ENCODE measurements at places on chromosomes 1 and 21.

- no peak for DNase-seq
Observed at GRCh38 chr1:107653005-107653404, 312.0 kb downstream of the VAV3 start.

- DNase-seq, result no peak
Observed at GRCh38 chr1:162161916-162162550, 92.5 kb downstream of the NOS1AP start.

GRCh38 chr1:189431447-189431846, 1046.2 kb downstream of the BRINP3 start:
- no peak for DNase-seq

- no peak for DNase-seq
Observed at GRCh38 chr1:116015679-116016078, 39.4 kb downstream of the SLC22A15 start.

GRCh38 chr1:62209931-62210595, 15.4 kb downstream of the L1TD1 start:
- DNase-seq, result peak; percentile 71

GRCh38 chr21:26686278-26686677, 113.2 kb upstream of the CYYR1 start:
- DNase-seq, result peak; percentile 73

DNA sequence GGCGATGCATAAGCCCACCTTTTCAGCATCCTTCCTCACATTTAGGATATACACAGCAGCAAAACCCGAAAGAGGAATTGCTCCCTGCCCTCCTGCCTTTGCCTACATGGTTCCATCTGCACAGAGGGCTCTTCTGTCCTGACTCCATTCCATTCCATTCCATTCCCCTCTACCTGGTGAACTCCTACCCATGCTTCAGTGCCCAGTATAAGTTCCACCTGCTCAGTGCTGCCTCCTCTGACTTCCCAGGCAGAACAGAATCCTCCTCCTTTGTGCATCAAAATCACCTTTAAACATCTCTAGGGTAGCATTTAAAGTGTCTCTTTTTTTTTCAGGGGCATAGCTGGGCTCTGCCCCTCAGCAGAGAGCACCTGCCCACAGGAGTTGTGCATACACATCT, 112.9 kb downstream of the PCNX2 start:
- no peak for DNase-seq

DNA sequence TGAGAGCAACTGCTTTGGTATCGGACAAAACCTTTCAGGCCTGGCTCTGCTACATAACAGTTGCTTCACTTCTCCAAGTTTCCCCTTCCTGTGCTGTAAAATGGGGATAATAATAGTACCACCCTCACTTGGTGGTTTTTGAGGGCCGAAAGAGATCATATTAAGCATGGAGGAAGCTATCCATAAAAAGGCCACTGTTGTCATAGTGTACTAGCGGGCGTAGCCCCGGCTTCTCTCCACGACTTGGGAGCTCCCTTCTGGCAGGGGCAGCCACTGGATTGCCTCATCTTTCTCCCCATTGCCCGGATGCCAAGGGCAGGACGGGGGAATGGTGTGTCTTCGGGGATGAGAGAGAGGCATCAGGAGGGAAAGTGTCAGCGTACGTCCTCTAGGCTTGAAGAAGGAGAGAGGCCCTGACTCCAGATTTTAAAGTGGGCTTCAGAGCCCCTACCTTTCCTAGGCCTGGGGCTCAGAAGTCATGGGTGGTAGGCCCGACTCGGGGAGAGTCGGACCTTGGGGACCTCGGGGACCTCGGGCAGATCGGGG, 548 bp upstream of the MFSD2A start:
- DNase-seq, result no peak

DNA sequence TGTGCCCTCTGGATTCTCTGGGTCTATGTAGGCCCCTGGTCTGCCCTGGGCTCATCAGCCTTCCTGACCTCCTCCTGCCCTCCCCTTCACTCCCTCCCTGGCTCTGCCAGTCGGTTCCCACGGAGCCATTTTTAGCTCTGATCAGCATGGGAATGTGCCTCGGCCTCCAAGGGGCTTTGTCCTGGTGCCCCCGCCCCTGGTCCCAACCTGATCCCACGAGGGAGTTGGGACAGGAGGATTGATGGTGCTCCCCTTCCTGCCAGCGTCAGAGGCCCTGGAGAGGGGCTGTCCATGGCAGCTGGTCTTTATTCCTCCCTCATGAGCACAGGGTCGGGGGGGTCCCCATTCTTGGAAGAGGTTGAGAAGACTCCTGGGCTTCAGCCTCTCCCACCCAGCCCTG, 24.9 kb downstream of the ETNK2 start:
- DNase-seq, result no peak

DNA sequence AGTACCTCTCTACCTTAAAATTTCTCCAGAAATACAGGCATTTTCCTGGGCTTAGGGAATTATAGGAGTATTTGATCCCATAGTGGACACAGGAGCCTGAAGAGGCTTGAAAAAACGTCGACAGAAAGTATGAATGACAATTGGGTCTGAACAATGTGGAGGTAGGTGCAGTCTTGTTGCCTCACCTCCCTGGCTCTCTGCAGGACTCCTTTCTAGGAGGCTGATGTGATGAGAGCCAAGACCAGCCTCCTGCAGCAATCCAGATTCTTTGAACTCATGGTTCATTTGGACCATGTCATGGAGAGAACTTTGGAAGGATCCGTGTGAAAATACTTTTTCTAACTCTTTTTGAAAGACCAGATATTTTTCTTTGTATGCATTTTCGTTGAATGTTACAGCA, 50.5 kb upstream of the MTF2 start:
- DNase-seq, result no peak

DNA sequence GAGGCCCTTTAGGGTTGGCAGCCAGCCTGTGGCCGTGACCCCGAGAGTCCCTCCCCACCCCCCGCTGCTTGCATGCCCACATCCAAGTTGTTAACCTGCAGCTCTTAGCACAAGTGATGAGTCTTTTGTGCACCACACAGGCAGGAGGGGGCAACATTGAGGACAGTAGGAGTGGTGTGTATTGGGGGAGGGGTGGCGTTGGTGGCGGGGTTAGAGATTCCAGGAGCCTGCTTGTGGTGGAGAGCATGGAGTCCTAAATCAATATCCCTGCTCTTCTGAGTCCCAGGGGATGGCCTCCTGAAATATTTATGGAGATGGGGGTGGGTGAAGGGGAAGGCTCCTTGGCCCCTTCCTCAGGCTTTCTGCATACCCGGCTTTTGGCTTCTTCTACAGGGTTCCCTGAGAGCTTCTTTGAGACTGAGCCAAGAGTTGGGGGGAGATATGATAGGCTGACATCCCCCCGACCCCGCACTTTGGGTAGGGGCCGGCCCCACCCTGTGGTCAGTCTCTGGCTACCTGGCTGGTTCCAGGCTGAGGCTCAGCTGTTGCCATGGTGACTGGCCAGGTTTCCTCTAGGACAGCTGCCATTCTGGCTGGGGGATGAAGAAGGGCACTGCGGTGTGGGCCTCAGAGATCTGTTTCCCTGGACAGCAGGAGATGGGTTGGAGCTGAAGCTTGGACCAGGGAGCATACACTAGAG, 5.0 kb downstream of the CHRNB2 start:
- DNase-seq, result no peak

DNA sequence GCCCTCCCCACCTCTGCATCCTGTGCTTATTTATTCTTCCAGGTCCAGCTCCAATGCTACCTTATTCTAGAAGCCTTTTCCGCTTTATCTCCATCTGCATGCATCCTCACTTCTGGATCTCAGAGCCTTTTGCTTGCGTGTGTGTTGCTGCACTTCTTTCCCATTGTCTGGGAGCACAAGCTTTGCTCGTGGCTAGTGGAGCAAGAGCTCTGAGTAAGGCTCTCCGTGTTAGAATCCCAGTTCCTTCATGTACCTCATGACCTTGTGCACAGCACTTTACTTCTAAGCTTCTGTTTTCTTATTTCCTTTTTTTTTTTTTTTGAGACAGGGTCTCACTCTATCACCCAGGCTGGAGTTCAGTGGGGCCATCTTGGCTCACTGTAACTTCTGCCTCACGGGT, 140.0 kb upstream of the POU3F1 start:
- no peak for DNase-seq

DNA sequence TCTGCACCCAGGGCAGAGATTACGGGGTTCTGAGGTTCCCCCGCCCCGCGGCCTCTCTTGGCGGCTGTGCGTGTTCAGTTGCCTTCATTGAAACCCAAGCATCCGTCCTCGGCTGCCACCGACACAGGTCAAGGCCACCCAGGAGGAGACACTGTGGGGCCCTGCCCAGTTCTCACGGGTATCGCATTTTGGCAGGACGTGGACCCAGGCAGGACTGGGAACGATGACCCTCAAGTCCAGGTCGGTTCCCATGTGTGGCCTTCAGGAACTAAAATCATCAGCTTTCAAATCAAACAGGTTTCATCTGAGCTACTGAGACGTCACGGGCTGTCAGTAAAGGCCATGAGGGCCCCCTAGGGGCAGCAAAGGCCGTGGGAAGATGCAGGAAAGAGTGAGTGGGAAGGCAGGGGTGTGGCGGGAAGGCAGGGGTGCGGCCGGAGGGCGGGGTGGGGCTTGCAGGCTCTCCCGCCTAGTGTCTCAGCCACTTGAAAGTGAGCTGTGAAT, 7.0 kb upstream of the C1orf174 start:
- no peak for DNase-seq

DNA sequence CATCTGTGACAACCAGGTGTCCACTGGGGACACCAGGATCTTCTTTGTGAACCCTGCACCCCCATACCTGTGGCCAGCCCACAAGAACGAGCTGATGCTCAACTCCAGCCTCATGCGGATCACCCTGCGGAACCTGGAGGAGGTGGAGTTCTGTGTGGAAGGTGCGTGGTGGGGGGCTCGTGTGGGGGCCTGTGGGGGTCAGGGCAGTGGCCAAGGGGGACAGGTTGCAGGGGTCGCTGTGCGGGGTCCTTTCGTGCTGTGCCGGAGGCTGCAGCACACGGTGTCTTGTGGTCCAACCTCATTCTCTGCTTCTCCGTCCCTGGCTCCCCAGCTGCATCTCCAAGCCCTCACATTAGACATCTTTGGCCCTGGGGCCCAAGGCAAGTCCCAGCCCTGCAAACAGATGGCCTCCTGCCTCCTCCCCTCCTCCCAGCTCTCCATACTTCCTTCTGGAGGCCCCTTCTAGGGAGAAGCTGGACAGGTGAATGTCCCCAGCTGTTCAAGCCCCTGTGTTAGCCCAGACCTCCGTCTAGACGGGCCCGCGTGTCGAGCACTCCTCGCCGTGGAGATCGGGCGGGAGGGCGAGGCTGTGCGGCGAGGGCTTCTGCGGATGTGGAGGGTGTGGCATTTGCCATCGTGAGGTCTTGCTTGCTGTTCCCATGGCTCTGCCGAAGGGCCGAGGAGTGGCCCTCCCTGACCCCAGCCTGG, 2.5 kb downstream of the AGRN start:
- DNase-seq, result no peak
